Left hindlimb (tissue), 1 donor: ENCODE measurements at places on chromosomes 2 and 18.
A peak's percentile ranks its signal among the peaks of the same experiment; 100 is the strongest.

DNA sequence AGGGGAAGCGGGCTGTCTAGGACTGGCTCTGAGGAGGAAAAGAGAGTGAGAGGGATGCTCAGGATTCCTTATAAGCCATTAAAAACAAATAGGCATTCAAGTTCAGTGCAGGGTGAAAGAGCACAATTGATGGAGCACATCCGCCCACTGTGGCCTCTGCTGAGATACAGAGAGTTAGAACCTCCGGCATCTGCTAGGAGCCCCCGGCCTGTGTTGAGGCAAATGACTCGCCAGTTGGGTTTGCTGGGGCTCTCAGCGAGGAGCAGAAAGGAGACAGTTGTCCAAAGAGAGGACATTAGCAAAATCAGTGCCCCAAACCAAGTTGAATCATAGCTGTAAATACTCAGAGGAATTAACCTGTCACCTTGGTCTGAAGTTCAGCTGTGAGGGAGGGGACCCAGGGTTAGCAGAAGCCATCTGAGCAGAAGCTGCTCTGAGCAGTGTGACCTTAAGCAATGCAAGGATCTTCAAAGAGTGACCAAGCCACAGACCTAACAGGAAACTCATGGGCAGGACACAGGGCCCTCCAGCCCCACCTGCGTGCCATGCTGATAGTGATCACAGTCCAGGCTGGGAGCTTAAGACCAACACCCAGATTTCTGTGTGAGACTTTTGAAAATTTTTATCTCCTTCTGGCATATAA, 23.3 kb upstream of the IL18RAP start:
- no peak for DNase-seq

DNA sequence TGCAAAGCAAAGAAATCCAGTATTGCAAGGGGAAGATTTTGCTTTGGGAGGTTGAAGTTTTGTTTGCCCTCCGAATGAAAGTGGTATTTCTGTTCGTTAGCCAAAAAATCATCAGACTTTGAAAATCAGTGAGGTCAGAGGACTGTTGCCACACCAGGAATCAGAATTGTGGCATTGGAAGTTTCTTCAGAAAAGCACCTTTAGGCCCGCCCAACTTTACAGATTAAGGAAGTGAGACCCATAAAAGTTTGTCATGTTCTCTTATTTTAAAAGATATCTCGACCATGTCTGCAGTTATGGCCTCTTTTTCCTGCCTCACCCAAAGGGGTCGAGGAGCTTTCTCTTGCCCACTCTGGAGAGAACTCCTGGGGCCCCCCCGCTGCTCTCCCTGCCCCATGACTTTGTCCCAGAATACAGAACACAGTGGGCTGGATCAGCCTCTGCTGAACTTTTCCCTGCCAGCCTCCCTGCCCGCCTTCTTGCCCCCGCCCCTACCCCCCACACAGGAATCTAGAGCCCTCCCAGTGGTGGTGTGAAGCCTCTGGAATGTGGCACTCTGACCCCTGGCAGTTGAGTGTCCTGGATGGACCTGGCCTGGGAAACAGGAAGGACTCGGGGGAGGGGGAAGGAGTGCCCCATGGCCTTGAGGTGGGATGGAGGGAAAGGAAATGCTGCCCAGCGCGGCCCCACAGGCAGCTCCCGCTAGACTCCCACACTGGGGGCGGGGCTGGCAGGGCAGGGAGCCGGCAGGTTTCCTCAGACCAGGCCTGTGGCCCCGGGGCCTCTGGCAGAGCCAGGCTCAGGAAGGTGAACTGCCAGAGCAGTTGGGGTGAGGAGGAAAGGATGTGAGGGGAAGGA, 25.3 kb downstream of the CRIM1 start:
- DNase-seq, result peak; percentile 45

DNA sequence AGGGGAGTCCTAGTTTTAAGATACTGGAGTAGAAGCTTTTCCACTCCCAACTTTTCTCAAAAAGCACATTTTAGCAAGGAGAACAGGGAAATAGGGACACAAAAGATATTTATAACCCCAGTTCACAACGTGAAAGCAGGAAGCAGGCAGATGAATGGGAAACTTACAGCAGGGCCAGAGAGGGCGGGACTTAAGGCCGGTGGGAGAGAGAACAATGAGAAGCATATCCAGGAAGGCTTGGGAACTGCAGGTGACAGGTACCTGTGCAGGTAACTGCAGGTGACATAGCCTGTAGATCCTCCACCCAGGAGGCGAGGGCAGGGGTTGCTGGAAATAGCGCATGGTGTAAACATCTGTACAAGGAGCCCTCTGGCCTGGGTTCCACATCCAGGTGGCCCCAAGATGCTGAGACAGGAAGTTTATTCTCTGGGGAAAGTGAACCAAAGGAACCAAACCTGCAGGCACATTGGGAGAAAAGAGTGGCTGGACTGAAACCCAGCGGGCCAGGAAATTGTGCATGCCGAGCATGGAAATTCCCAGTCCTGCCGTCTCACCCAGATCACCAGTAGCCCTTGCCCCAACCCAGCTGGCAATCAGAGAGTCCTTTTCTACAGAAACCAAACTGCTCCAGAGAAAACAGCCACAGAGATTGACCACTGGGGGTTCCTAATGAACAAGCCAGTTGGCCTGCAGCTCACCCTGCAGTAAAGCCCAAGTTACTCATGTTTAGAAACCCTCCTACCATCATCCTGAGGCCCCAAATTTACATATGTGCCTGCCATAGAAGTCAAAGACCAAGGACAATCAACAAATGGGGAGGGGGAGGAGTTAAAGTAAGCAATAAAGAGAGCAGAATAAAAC, 24.3 kb upstream of the COL6A3 start:
- no peak for DNase-seq

- DNase-seq, result no peak
Observed at GRCh38 chr2:170115501-170116229, 62.3 kb upstream of the MYO3B start.

- no peak for DNase-seq
Observed at GRCh38 chr2:218381916-218382366, at the start of gene SLC11A1. Gene SLC11A1, plus strand, starts transcription at chr2:218382273. Its CDS starts 96 bp downstream, at chr2:218382369.

GRCh38 chr18:54690198-54690597, 99.2 kb downstream of the DYNAP start:
- DNase-seq, result no peak

DNA sequence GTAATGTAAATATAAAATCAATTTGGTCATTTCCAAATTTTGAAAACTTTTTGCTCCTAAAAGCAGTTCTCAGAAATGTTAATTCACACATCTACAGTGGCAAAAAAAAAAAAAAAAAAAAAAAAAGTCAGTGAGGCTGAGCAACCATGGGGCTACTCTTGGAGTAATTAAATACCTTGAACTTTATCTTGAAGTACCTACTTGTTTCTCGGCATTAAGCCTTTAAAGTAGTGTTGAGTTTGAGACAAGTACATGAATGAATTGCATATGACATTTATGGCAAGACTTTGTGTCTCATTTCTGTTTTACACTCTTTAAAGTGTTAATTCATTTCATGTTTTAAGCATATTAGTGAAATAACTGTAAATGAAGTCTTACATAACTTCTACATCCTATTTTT, 613.3 kb downstream of the XIRP2 start:
- no peak for DNase-seq

- DNase-seq, result no peak
Observed at GRCh38 chr18:37343542-37343851, 222.1 kb downstream of the CELF4 start.

- no peak for DNase-seq
Observed at GRCh38 chr18:3184275-3184963, 35.3 kb downstream of the MYOM1 start.

DNA sequence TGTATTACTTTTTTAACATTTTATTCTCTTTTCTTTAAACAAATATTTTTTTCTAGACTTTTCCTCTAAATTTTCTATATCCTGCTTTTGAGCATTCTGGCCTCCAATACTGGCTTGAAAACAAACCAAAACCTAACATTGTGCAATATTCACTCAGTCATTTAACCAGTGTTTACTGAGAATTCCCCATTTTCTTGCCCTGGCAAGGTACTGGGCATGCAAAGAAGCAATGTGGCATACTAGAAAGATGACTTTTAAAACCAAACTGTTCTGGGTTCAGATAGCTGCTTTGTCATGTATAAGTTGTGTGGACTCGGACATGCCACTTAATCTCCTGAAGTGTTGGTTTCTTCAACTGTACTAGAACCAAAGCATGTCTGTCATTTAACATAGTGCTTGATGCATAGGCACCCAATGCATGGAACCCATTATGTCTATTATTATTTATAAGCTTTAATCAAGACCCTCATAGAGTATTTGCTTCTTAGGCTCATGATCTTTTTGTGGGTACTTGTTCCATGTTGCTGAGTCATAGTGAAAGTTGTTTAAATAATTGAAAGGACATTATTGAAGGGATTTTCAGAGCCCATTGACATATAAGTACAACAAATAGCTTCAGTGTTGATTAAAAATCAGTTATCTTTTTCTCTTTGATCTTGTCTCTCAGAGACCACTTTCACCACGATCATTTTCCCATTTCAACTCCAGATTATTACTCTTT, 185.4 kb upstream of the OSR1 start:
- DNase-seq, result no peak

- DNase-seq, result no peak
Observed at GRCh38 chr18:31255953-31256352, 62.0 kb upstream of the DSG1 start.

DNA sequence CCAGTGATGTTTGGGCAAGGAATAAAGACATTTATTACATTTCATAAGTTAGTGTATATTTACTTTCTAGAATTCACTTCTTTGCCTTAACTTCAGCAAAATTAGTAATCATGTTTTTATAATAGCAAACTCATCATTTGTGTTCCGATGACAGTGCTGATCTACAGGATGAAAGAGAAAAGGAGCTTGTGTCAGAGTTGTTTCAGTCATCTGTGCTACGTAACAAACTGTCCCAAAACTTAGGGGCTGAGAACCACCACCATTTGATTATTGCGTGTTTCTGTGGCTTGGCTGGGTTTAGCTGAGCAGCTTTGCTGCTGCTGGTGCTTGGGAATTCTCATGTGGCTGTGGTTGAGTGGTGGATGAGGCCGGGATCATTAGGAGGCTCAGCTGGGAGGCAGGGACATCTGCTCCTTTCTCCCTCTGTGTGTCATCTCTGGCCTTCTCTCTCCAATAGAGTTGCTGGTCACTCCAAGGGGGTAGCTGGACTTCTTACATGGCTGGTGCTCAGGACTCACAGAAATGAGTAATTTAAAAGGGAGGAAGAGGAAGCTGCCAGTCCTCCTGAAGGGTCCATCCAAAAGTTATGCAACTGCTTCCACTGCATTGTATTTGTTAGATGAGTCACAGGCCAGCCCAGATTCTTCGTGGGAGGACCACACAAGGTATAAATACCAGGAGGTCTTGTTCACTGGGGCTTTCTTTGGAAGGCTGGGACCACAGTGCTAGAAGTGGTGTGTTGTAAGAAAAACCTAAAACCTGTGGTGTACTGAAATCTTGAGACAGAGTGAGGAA, 43.4 kb upstream of the HAAO start:
- DNase-seq, result no peak

DNA sequence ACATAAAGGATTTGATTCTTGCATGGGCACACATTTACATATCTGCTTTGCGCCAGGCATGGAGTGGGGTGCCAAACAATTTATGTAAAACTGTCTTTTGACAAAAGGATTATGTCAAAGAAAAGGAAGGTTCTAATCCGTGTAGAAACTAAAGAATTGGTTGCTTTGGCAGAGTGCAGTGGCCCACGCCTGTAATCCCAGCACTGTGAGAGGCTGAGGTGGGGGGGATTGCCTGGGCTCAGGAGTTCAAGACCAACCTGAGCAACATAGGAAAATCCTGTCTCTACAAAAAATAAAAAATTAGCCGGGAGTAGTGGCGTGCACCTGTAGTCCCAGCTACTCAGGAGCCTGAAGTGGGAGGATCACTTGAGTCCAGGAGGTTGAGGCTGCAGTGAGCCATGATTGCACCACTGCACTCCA, 1.1 kb upstream of the MTERF4 start:
- DNase-seq, result no peak

DNA sequence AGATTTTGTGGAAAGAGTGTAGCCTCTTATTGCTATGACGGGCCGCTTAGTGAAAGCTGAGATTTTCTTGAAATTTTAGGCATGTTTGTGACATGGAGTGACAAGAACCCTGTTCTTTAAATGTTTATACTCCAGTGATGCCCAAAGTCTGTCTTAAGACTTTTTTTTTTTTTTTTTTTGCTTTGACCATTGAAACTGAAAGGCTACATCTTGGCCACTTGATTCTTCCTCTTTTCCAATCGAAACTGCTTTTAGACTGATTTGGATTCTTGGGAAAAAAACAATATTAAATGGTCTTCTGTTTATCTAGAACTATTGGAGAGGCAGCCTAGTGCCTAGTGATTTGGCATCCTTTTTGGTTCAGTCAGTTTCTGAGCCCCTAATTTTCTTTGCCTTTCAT, 2.4 kb upstream of the SLC8A1 start:
- no peak for DNase-seq

- no peak for DNase-seq
Observed at GRCh38 chr18:14964002-14964401, 216.0 kb downstream of the ANKRD30B start.

GRCh38 chr2:20209373-20210109, 15.4 kb downstream of the SDC1 start:
- no peak for DNase-seq

DNA sequence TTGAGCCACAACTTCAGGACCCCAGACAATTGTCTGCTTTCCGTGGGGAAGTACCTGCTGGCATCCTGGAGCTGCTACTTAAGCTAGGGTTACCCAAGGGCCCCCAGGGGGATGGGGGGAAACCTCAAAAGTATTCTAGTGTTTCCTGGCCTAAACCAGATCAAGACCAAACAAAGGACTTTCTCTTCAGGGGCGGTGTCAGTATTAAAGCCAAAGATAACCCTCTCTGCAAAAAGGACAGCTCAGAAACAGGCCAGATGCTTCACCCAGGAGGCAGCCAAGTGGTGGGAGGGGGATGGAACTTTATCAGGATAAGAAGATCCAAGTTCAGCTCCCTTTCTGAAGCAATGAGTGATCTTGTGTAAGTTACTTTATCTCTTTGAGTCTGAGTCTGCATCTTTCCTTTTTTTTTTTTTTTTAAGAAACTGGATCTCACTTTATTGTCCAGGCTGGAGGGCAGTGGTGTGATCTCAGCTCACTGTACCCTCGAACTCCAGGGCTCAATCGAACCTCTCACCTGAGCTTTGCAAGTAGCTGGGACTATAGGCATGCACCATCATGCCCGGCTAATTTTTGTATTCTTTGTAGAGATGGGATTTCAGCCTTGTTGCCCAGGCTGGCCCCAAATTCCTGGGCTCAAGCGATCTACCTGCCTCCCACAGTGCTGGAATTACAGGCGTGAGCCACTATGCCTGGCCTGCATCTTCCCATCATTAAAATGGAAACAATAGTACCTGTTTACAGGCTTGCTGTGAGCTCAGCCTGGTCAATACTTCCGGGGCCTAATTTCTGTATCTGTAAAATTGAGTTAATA, 151.8 kb upstream of the PTPRM start:
- no peak for DNase-seq

GRCh38 chr18:10354241-10354811, 100.1 kb upstream of the APCDD1 start:
- DNase-seq, result no peak

GRCh38 chr2:208072250-208072892, 47.0 kb upstream of the PLEKHM3 start:
- DNase-seq, result peak; percentile 69

GRCh38 chr2:15959331-15960153, 19.2 kb downstream of the MYCN start:
- DNase-seq, result no peak

- no peak for DNase-seq
Observed at GRCh38 chr2:509888-510287, 167.3 kb downstream of the TMEM18 start.
